Glutamatergic neuron (in vitro differentiated cells): ENCODE measurements at places on chromosomes 1 and 21. TPM values are rescaled to one million over a fixed set of nuclear protein-coding genes. Genes with fewer than 3 reads are reported as not detected.

MARK1 gene
- 105 TPM for total RNA-seq

FALEC gene
- not detected for total RNA-seq

MFAP2 gene
- 2.1 TPM for total RNA-seq

LCE2B gene
- not detected for total RNA-seq

FCMR gene
- not detected for total RNA-seq

CASZ1 gene
- total RNA-seq: 18.3 TPM

ERICH3 gene
- 1.9 TPM for total RNA-seq

NDC1 gene
- total RNA-seq: 10.6 TPM

TSPAN1 gene
- total RNA-seq: 2.3 TPM

DENND2D gene
- total RNA-seq: not detected

IGSF5 gene
- not detected for total RNA-seq

CD101 gene
- 3.2 TPM for total RNA-seq

OR2L3 gene
- 0.15 TPM for total RNA-seq

INSRR gene
- total RNA-seq: 6.9 TPM

BTF3L4 gene
- total RNA-seq: 90.5 TPM

INTS7 gene
- total RNA-seq: 17.6 TPM
